ENCODE measurements at places on chromosomes 6 and 20.

GRCh38 chr6:24658573-24659560 is 7.8 kb downstream of the TDP2 start:
- no peak for DNase-seq

DNA sequence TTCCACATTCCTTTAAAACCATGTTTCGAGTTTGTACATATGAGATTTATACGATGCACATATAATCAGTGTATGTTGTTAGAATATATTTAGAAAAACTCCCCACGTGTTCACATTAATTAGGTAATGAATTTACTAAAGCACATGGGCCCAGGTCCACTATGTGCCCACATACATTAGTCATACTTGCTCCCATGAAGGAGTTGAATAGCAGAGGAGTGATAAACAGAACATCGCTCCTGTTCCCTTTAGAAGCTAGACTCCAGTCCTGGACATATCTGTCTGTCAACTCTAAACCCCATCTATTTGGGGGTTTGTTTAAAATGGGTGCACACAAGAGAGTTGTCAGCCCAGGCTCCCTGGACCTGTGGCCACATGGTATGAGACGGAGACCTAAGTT is 108.1 kb upstream of the TIAM2 start:
- no peak for DNase-seq

DNA sequence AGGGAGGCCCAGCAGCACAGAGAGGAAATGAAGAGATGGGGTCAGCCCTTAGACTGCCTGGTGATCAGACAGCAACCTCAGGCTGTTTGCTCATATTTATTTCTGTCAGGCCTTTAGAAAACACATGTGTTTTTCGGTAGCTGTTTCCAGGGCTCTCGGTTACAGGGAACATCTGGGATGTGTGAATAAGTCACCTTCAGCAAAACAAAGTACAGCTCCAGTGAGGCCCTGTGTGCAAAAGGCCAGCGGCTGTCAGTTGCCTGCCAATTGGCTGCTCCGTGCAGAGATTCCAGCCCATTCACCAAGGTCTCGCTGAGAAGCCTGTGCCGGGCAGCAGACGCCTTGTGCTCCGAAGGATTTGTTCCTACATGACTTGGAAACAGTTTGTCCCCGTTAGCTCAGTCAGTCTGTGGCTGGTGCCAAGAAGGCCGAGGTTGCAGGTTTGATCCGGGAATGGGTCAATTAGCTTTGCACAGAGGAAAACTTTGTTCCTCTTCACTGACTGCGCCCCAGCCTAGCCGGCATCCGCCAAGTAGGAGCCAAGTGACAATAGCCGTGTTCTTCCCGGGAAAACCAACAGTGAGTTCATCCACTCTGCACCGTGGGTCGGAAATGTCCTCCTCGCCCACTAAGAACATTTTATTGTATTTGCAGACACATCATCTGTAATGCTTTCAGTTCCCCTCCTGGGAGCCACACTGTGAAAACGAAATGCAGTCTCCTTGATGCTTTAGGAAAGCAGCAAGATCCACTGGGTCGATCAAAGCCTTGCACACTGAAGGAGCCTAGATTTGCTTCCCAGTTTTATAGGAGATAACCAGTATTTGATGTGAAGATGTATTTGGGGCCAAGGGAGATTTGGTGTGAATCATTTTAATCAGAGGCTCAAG is 315.4 kb upstream of the CDYL start:
- DNase-seq: no peak

DNA sequence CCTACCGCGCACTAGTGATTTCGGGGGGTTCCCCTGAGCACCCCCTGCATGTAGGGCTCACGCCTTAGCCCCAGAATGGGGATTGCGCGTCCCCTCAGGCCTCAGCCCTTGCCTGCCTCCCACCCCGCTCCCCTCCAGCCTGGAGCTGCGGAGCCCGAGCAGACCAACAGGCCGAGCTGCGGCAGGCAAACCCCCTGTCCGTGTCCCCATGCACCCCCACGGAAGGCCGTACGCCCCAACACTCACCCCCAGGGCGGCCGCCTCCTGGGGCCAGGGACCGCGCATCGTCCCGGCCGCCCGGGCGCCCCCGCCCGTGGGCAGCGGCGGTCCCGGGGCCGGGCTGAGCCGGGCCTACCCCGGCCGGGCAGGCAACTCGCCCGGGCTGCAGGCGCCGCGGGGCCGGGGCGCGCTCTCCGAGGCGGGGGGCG is 1.2 kb upstream of the KCNB1 start:
- DNase-seq: no peak

GRCh38 chr6:83954371-83954770 is 79.2 kb upstream of the MRAP2 start:
- no peak for DNase-seq

DNA sequence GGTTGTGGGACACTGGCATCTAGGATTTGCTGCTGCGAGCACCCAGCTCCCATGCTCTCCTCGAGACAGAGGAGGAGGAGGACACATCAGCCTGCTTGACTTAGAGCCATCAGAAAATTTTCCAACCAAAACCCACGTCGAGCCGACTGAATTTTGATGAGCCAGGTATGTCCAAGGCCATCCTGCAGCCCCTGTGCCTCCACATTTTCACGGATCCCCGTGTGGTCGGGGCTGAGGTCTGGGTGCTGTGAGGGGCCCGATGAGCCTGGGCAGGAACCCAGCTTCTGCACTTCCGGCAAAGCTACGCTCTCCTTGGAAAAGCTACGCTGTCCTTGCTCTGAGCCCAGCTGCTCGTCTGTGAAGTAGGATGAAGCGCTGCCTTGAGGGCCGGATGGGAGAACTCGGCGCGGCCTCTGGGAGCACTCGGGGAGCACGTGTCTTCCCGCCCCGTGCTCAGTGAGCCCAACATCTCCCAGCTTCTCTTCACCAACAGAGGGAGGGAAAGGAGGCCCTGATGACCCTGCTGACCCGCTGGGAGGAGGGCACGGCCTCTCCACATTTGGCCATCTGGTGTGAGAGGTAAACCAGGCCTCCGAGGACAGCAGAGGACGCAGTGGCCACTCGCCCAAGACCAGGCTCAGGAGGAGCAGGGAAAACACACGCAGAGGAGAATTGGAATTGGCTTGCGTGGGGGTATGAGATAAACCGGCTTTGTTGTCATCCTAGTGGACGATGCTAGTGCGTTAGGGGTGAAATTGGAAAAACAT is 33.9 kb downstream of the PSMG4 start:
- no peak for DNase-seq

DNA sequence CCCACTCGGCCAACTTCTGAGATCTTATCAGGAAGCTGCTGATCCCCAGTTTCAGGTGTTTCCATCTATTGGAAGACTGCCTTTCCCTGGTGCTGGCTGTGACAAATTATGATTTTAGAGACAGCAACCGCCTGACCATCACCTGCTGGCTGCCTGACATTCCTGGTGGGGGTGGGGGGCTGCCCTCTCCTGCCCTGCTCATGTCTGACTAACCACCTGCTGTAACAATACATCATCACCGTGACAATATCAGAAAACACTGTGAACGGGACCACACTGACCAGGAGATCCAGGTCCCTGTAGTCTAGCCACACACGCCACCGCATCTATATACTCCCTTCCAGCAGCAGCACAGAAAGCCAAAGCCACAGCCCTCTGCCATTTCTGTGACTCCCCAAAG is 537.5 kb downstream of the QKI start:
- DNase-seq: no peak

DNA sequence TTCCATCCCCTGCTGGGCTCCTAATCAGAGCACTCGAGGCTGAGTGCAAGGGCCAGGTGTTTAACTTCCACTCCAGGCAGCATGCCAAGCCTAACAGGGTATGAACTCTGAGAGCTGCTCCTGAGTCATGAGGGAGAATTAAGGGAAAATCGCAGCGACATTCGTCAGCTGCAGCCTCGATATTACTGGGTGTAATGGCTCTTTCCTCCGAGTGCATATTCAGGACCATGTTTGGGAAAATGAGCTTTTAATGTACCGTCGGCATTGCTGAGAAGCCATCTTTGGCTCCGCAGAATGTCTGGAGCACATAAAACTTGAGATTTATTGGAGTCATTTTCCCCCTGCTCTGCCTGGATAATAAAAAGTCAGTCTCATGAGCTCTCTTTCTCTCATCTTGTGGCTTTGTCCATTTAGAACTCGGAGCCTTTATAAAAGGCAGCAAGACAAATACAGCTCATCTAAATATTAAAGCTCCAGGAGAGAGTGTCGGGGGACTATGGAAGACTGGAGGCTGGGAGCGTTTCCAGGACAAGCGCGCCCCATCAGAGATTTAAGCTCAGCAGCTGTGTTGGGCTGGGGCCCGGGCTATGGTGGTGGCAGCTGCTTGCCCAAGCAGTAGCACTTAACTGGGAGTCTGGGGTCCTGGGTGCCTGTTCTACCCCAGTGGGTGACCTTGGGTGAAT is 103.7 kb downstream of the TOX2 start:
- DNase-seq: no peak

DNA sequence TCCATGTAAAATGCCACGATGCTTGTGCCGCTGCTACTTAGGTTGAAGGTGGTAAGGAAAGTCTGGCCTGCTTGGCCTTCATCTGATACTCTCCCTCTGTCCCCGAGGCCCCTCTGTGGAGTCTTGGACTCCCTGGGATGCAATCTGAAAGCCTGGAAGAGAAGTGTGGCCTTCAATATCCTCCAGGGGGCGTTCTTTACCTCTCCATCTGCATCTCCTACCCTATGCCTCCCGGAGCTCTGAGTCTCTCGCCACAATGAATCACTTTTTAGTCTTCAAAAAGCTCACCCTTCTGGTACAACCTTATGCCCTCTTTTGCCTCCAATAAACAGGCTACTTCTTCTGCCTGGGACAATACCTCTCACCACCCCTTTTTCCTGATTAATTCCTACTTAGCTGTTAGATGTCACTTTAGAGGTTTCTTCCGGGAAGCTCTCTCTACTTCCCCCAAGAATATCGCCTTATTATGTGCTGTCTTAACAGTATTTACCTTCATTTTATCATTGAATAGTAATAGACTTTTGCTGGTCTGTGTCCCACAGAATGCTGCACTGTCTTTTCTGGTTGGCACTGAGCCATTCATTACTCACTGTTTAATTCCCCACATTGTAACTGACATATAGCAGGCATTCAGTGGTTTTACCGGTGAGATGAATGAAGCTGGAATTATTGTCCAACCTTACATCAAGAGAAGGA is 13.9 kb upstream of the ATG5 start:
- peak; percentile 30 for DNase-seq

GRCh38 chr20:49475292-49476015 is 7.0 kb downstream of the KCNB1 start:
- no peak for DNase-seq
